Gastrocnemius medialis (tissue), 4 donors: ENCODE measurements at places on chromosomes 12 and 14.

DNA sequence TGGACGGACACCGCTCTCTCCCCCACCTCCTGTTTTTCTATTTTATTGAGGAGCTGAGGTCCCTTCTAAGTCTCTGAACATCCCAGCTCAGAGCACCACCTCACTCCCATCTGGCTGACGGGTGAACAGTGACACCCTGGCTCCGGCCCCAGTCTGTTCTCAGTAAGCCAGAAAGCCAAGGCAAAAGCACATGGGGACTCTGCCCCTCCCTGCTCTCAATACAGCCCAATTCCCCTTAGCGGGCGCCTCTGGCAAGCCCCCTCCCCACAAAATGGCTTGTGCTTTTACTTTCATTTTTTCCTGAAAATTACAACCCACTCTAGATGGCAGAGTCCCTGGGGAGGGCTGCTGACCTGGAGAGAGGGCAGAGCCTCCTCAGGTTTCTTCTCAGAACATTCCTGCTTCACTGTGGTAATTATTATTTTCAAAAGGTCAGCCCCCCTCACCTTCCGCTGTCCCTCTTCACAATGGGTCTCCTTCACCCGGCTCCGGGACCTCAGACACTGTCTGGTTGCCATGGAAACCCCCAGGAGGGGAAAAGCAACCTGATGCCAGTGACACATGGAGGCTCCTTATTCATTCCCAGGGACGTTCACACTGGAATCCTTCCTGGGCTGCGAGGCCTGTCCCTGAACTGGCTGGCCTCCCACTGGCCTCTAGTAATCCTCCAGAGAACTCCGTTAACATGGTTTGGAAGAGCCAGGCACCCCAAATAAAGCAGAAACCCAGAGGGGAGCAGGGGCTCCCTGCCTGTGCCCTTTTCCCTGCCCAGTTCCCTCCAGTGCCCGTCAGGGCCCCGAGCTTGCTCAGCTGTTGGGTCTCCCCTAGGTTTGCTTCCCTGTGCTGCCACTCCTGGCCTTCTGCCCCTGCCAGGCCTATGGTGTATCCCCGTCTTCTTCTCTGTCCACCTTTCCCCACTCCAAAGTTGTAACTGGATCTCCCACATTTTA lies 15.9 kb downstream of the COL2A1 start:
- no peak for DNase-seq

- no peak for DNase-seq
Measured at GRCh38 chr14:62743560-62743959, 301.7 kb downstream of the KCNH5 start.

DNA sequence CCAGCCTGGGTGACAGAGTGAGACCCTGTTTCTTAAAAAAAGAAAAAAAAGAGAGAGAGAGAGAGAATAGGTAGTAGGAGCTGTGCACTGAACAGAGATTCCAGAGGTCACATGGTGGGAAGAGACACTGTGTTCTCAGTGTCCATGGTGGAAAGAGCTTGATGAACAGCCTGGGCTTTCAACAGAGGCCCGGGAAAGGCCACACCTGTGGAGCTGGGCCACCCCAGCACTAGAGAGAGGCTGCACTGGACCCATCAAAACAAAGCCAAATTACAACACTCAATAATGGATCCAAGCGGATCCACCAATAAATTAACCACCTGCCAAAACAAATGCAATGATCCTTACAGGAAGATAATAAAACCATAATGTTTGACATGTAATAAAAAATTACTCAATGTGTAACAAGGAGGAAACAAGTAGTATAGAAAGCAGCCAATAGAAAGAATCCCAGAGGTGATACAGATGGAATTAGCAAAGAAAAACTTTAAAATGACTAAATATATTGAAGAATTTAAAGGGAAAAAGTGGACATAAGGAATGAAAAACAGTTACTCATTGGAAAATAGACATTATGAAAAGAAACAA lies 44.8 kb upstream of the BCL2L14 start:
- DNase-seq = no peak

DNA sequence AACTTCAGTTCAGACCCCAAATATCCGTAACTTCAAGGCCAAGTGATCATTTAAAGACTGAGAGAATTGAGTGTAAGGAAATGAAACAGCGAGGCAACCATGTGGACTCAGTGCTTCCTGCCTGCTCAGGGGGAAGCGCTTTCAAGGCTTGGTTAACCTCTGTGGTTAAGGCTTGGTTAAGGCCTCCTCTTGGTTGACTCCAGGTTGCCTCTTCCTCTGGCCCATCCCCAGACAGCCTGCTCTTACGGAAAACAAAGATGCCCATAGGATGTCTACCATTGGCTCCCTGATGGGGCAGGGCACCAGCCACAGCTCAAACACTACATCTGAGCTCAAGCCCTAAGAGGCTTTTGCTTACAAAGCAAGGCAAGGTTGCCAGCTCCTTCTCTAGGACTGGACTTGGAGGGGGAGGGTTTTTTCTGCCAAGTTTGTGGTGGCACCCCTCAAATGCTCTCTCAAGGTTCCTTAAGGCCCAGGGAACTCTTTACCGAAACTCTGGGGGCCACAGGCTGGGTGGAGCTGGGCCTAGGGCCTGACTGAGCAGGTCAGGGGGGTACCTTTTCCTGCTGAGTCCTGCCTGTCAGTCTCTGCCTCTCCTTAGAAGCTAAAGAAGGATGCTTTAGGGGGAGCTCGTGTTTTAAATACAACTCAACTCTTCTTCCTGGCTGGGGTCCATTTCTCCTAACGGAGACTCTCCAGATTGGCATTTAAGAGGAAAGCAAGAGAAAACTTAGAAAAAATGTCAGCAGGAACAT lies 13.7 kb downstream of the COL2A1 start:
- no peak for DNase-seq

- no peak for DNase-seq
Measured at GRCh38 chr12:1666215-1666614, 24.7 kb upstream of the ADIPOR2 start.

DNA sequence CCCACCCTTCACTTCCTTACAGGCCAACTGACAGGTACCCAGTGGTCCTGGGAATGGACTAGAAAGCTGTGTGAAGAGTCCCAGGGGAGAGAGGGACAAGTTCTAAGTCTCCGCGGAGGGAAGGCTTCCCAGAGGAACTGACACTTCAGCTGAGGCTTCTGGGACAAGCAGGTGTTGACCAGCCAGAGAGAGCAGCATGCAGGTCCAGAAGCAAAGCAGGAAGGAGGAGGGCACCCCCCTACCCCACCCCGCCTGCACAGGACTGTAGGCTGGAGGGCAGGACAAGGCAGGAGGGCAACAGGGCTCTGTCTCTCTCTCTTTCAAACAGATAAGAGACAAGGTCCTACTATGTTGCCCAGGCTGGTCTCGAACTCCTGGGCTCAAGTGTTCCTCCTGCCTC lies 58.2 kb upstream of the CORO1C start:
- DNase-seq = no peak

DNA sequence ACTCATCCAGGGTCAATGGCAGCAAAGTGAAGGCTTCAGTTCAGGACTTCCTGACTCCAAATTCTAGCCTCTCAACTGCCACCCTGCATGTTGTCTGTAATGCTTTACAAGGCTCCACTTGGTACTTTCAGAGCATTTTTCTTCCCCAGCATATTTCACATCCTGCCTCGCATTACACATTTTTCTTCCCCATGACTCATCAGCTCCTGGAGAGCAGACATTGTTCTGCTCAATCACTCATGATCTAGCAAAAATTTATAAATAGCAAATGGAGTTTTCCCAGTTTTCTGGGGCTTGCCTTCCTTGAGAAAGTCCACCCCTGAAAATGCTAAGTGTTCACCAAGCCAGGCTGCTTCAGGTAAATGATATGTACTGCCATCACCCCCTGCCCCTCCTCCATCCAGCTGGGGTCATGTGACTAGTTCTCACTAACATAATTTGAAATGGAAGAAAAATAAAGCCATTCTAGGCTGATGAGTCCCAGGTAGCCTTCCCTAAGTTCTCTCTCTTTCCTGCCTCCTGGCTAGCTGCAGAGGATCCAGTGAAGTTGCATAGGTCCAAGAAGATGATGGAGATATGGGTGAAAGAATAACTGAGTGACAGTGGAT lies 69.4 kb downstream of the ARMH4 start:
- no peak for DNase-seq

DNA sequence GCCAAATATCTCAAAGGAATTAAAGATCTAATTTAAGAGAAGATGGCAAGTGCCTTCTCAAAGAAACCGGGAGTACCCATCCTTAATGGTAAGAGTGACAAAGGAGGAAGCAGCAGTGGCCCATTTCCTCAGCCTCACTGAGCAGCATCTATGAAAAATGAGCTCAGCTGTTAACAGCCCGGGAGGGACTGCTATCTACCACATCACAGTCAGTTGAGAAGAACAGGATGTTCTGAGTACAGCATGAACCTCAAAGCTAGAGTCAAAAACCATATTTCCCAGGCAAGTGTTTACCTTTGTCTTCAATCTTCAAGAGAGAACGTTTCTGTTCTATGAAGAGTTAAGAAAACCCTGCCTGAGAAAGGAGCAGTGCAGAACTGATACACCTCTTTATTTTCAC lies 115.0 kb downstream of the BTG1 start:
- DNase-seq = peak; percentile 40

DNA sequence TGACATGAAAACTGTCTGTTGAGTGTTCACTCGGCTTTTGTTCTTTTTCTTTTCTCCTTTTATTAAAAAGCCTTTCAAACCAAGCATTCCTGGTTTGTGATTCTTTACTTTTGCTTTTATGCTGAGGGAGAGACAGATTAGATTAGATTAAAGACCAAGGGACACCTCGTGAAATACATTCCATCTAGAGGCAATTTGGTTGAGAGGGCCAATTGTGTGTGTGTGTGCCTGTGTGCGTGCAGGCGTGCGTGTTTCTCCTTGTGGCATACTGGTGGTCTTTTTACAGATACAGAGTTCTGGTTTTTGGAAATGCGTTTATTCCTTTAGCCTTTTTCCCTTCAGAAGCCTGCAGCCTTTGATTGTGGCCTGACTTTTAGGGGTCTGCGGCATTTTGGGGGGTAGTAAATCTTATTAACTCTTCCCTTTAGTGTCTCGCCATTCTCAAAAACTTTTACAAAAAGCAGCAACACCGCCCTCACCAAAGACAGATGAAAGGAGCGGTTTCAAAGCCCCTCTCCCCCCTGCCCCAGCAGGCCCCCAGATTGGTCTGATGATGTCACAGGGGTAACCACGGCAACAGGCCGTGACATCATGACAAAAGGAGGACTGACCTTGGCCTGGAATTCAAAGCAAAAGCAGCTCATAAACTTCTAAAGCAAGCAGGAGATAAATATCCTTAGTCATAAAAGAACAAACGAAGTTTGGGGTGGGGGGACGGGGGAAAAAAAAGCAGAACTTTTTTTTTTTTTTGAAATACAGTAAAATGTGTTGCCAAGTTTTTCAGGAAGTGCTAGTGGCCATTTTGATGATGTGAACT lies 84.1 kb upstream of the TBX3 start:
- DNase-seq = no peak

GRCh38 chr12:116180448-116180847 lies 97.0 kb downstream of the MED13L start:
- no peak for DNase-seq

GRCh38 chr12:57527184-57527583 lies 4.6 kb downstream of the MBD6 start:
- no peak for DNase-seq

DNA sequence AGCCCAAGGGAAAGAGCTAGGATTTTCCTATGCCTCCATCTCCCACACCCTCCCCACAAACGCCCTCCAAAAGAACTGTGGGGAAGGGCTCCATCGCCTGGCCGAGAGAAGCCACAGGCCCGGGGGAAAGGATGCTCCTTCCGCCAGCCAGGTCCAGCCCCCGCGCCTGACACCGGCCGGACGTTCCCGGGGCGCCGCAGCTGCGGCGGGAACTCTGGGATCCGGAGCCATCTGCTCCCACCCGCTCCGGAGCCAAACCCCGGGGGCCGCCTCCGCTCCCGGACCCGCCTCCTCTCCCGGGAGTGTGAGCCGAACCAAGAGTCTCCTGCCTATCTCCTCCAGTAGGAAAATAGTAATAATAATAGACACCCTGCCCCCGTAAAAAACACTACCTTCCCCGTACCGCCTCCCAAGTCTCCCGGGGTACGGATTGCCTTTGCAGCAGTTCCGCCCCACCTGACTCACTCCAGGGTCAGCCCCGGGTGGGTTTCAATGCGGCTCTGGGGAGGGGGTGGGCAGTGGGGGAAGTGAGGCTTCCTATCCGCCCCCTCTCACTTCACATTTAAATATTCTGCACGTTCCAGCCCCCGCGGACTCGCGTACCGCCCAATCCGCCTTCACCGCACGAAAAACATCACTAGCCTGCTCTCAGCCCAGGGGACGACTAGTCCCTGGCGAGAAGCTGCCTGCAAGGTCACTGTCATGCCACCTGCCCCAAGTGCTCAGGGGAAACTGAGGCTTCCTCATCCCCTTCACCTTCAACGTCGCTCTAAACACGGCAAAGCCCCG lies 2.4 kb downstream of the AGAP2 start:
- no peak for DNase-seq

- no peak for DNase-seq
Measured at GRCh38 chr14:91341751-91342154, 75.9 kb downstream of the CCDC88C start.

- peak; percentile 58 for DNase-seq
Measured at GRCh38 chr12:124026755-124027745, 54.0 kb downstream of the ZNF664 start.

GRCh38 chr14:95475540-95476240 lies 40.8 kb downstream of the SYNE3 start:
- DNase-seq = no peak

DNA sequence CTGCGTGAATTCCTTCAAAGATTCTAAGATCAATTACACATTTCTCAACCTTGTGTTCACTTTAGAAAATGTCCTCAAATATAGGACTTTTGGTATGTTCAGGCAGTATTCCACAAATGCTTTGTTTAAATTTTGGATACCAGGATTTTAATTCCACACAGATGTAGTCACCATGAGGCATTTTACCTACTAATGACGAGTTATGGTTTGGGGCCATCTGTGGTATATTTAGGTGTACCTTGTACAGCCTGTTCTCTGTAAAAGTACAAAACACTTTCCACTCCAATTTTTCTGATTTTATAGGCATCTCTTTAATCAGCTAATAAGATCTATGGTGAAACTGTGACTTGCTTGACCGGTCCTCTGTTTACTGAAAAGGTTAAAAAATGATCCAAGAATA lies 275.7 kb upstream of the PRICKLE1 start:
- DNase-seq = no peak

GRCh38 chr14:73807457-73807856 lies 44.2 kb upstream of the PTGR2 start:
- DNase-seq = no peak

DNA sequence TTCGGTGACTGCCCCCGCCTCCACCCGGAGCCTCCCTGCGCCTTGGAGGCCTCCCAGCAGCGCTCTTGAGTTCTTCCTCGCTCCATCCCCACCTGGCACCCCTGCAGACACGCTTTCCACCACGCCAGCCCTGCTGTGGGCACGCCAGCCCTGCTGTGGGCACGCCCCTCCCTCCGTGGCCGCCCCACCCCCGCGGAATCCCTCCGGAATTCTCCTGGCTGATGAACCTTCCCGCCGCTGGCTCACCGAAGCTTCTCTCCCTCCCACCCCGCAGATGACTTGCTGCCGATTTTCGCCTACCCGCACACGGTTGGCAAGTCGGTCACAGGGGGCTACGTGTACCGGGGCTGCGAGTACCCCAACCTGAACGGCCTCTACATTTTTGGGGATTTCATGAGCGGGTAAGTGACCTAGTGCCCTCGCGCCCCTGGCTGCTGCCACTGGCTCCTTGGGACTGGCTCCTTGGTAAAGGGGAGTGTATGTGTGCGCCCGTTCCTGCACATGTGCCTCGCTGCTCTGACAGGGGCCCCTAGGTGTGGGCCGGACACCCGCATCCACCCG lies 15.2 kb downstream of the HHIPL1 start:
- DNase-seq = no peak

- peak; percentile 62 for DNase-seq
Measured at GRCh38 chr12:117236456-117237001, 46.3 kb upstream of the FBXO21 start.

- no peak for DNase-seq
Measured at GRCh38 chr14:58964598-58964928, 223.9 kb upstream of the DAAM1 start.

- no peak for DNase-seq
Measured at GRCh38 chr12:130933269-130933995, 20.3 kb upstream of the ADGRD1 start.
